Trophoblast cell (in vitro differentiated cells and primary cell): ENCODE measurements at places on chromosomes 5 and 9.

- no peak for DNase-seq
These were observed 133.1 kb downstream of the GABBR2 start for GRCh38 chr9:98575379-98576346.

GRCh38 chr5:149756354-149756753 is 26.2 kb downstream of the PPARGC1B start:
- DNase-seq = no peak

DNA sequence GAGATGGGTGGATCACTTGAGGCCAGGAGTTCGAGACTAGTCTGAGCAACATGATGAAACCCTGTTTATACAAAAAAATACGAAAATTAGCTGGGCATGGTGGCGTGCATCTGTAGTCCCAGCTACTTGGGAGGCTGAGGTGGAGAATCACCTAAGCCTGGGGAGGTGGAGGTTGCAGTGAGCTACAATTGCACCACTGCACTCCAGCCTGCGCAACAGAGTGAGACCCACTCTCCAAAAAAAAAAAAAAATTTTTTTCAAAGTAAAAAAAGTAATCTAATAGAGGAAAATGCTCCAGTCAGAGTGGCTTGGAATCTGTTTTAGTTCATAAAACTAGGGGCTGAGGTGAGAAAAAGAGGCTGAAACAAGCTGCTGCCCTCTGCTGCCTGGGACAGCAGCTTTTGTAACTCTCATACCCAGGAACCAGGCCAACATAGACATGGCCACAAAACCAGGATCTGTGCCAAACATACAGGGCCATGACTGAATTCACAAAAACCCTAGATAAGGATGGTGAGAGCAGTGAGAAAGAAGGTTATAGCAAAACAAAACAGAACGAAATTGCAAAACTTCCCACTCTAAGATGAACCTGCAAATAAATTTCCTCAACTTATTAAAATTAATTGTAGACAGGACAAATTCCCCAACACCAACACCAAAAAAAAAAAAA is 13.1 kb upstream of the DCAF12 start:
- no peak for DNase-seq

GRCh38 chr9:747567-747966 is 93.9 kb upstream of the DMRT1 start:
- DNase-seq = no peak

- peak; percentile 53 for DNase-seq
These were observed 43.4 kb downstream of the NADK2 start for GRCh38 chr5:36198281-36198680.

DNA sequence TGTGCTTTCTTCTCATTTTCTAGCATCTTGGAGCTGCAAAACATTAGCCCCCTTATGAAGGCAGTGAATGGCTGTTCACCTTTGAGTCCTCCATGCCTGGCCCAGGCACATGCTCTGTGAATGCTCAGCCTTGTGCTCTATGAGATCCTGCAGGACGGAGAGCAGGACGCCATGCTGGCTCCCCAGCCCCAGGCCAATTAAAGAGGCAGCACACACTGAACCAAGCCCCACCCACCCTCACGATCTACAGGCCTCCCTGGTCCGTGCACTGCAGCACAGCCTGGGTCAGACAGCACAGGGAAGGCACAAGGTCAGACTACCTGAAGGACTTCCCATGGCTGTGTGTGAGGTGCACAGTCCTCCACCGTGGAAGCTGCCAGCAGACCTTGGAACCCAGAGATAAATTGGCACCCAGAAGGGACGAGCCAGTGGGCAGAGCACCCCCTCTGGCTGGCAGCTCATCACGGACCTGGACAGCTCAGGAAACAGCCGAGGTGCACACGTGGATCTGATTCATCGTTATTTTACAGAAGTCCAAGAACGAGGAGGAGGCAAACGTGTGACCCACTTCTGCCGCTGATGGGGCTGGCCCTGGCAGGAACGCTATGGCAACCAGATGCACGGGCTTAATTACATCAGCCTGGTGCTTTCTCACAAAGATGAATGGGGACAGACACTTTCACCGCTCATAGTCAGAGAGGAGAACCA is 59.5 kb downstream of the OLFM1 start:
- no peak for DNase-seq

- no peak for DNase-seq
These were observed 498 bp upstream of the ARHGEF37 start for GRCh38 chr5:149580808-149581191.
